ENCODE measurements at places on chromosomes 3 and 15. TPM values are rescaled to one million over a fixed set of nuclear protein-coding genes. Genes with fewer than 3 reads are reported as not detected.

Gene KNL1
- 25.7 TPM for total RNA-seq

DNA sequence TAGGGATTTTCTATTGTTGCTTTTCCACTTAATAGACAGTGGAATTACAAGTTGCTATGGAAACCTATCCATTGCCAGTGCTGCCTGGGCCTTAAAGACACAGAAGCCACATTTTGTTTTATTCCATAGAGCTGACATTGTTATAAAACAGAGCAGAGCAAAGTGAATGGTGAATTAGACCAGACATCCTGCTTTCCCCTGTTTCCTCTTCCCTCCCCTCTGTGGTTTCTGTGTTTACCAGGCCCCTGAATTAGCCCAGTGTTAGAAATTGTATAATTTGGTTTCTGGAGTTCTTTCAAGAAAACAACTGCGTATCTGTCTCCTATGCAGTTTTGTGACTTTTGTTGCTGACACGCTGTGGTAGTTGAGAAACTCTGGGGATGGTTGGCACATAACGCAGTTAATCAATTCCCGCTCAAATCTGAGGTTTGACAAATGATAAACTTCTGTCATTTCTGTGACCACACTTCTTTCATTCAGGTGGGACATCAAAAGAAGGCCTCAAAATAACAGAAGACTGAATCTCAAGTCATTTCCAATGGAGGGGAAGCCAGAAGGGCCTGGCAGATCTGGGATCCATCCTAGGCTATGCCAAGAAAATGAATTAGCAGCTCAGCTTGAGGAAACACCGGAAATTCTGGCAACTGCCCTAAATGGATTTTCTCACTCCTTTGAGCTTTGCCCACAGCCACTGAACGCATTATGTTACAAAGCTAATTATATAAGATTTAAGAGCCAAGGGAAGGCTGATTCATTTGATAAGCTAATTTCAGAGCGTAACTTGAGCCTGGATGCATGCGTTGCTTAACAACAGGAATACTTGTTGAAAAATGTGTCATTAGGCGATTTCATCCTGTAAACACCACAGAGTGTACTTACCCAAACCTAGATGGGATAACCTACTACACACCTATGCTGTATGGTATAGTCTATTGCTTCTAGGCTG, 46.9 kb downstream of the NR1D2 start:
- no peaks in the 10 kb centered on the region for H3K27me3 ChIP-seq
- H3K4me3 ChIP-seq = no peak overlapping the region
- no peak for DNase-seq
- H3K36me3 ChIP-seq = no peaks in the 10 kb centered on the region

GRCh38 chr3:139506766-139507165, 30.4 kb upstream of the RBP2 start:
- no peaks in the 10 kb centered on the region for H3K27me3 ChIP-seq
- H3K36me3 ChIP-seq = no peaks in the 10 kb centered on the region
- no peaks in the 10 kb centered on the region for H3K4me1 ChIP-seq
- no peak overlapping the region for H3K27ac ChIP-seq
- no peak for DNase-seq

Gene RNF7
- 71.4 TPM for total RNA-seq

Gene FBXL2
- not detected for total RNA-seq

Gene HTR3E
- not detected for total RNA-seq

DNA sequence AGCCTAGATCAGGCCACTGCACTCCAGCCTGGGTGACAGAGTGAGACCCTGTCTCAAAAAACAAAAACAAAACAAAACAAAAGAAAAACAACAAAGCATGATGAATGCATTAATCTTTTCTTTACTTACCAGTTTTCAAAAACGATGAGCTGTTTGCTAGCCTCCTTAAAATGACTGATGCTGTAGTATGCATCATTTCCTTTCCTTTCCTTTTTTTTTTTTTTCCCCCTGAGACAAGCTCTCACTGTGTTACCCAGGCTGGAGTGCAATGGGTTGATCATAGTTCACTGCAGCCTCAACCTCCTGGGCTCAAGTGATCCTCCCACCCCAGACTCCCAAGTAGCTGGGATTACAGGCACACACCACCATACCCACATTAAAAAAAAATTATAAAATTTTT, 202.0 kb downstream of the ADAMTSL3 start:
- H3K27me3 ChIP-seq = no peaks in the 10 kb centered on the region
- no peak overlapping the region for H3K27ac ChIP-seq
- H3K36me3 ChIP-seq = no peaks in the 10 kb centered on the region
- no peak for DNase-seq
- no peaks in the 10 kb centered on the region for H3K4me1 ChIP-seq

DNA sequence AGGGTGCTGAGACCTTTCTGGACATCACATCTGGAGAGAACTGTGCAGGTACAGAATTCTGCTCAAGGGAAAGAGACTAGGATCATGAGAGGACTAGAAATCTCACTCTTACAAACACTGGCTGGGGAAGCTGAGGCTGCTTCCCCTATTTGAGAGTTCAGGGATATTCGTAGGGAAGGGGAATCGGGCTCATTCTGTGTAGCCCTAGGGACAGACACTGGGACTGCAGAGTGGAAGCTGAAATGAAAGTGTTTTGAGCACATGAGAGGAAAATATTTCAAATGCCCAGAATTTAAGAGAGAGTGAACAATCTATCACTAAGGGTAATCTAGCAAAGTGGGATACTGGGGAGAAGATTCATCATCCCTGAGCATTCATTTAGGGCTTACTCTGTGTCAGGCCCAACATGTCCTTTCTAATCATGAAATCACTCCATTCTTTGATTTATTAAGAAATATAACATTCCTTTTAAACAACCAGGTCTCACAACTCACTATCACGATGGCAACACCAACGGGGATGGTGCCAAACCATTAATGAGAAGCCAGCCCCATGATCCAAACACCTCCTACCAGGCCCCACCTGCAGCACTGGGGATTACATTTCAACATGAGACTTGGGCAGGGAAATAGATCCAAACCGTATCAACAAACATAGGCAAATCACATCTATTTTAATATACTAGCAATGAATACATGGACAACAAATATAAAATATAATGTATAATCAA, 63.0 kb downstream of the CPN2 start:
- H3K27me3 ChIP-seq = no peaks in the 10 kb centered on the region
- no peaks in the 10 kb centered on the region for H3K36me3 ChIP-seq
- no peak overlapping the region for H3K4me3 ChIP-seq
- DNase-seq = no peak
- no peaks in the 10 kb centered on the region for H3K4me1 ChIP-seq

GRCh38 chr15:29682361-29682760, 139.9 kb downstream of the TJP1 start:
- no peaks in the 10 kb centered on the region for H3K4me1 ChIP-seq
- no peaks in the 10 kb centered on the region for H3K27me3 ChIP-seq
- H3K27ac ChIP-seq = no peak overlapping the region
- H3K4me3 ChIP-seq = no peak overlapping the region
- H3K36me3 ChIP-seq = no peaks in the 10 kb centered on the region
- DNase-seq = no peak

Gene GMNC
- total RNA-seq = not detected

Gene ZNF717
- 10.8 TPM for total RNA-seq
